ENCODE measurements at places on chromosomes 5 and 9.

GRCh38 chr9:134712926-134713325 is 71.3 kb downstream of the COL5A1 start:
- no peak for DNase-seq

DNA sequence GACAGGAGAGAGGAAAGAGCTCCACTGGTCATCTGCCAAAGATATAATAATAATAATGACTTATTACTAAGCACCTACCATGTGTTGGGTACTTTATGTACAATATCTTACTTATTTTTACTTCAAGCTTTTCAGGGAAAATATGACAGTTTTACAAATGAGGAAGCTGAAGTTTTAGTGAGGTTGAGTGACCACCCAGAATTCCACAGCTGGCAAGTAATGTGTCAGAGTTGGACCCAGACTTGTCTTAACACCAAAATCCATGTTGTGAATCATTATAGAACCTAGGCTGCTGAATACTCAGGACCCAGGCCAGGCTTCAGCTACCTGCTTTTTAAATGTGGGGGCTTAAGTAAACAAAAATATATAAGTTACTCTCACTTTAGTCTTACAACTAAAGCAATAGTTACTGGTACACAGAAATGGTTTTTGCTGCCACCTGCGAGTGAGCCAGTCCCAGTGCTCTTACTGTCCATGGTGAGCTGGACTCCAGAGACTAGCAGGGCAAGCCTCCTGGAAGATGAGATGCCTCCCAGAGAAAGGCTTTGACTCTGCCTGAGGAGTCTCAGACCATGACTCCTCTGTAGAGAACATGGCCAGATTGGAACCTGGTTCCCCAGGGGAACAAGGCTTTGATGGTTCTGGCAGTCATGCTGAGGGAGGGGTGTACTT is 29.9 kb downstream of the RUSC2 start:
- no peak for DNase-seq

- no peak for DNase-seq
Measured at GRCh38 chr5:179233909-179234562, 111.2 kb downstream of the ADAMTS2 start.

- DNase-seq: no peak
Measured at GRCh38 chr5:17373406-17373805, 124.6 kb upstream of the TAF11L2 start.

DNA sequence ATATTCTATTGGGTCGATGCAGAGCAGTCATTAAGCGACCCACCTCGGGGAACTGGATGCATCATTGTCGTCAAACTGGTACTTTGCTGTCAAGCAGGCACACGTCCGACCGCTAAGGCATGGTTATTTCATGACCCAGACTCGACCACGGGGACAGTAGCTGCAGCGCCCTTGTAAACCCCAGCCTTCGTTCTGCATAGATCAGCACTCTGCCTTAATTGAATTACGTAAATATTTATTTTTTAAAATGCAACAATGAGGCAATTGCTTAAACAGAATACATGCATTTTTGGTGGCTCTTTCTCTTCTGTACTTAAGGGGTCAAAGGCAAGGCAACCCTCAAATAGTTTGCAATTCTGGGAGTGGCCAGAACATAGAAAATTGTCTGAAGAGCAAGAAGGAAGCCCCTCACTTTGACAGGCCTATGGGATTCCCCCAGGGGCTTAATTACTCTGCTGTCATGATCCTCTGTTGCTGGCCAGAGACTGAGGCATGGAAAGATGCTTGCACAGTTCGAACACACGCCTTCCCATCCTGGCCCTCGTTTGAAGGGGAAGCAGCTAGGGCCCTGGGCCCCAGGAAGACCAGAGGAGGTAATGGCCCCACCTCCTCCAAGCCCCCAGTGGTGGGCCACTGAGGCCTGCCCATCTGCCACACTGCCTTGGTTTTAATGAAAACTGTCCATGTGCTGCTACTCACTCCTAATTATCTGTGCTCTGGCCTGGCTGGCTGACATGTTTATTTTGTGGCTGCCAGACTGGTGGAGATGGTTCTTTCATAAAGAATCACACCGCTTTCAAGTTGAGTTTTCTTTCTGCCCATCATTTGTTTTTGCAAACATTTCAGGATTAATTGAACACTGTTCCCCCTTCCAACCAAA is 169.7 kb upstream of the MAST4 start:
- DNase-seq: no peak

- no peak for DNase-seq
Measured at GRCh38 chr9:6441269-6441668, 28.3 kb downstream of the UHRF2 start.

All from HFFc6 (cell line).